ENCODE measurements at places on chromosomes 1 and 21.

GRCh38 chr1:114692947-114693346 is 2.4 kb downstream of the AMPD1 start:
- no peak for DNase-seq

GRCh38 chr1:207049974-207050391 is 1.0 kb downstream of the YOD1 start:
- peak; percentile 66 for DNase-seq

GRCh38 chr21:45259206-45259840 is 28.4 kb downstream of the POFUT2 start:
- DNase-seq = no peak

DNA sequence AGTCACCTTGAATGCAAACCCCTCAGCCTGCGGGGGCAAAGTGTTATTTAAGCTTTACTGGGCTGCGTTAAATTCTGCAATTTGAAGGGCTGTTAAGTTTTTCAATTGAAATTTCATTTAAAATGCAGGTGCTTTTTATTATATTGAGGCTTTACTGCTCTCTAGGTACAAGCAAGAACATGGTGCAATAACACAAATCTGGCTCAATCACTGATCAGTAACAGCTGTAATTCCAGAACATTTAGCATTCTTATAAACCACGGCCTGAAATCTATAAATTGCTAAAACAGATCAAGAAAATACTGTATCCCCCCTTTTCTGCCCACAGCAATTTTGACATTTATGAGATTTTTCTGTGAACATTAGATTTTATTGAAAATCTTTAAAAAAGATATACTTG is 322.8 kb downstream of the KCTD3 start:
- no peak for DNase-seq

DNA sequence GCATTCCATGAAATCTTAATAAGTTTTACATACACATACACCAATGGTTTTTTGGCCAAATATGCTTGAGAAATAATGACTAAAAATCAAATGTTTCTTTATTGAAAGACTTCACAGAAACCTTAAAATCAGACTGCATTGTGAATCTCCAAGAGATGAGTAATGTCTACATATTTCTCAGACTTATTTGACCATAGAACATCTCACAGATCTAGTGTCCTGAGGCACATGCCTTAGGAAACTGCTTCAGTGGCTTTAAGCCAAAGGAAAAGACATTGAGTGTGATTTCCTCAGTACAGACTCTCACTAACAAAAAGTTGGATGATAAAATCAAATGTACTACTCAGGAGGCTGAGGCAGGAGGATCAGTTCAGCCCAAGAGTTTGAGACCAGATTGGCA is 6.2 kb upstream of the C1orf105 start:
- DNase-seq = no peak

GRCh38 chr1:235782601-235783000 is 84.1 kb downstream of the LYST start:
- no peak for DNase-seq

- DNase-seq = no peak
Measured at GRCh38 chr1:205947024-205947423, 3.8 kb upstream of the SLC26A9 start.

GRCh38 chr1:110339407-110340206 is 430 bp downstream of the RBM15 start:
- DNase-seq = peak; percentile 67

DNA sequence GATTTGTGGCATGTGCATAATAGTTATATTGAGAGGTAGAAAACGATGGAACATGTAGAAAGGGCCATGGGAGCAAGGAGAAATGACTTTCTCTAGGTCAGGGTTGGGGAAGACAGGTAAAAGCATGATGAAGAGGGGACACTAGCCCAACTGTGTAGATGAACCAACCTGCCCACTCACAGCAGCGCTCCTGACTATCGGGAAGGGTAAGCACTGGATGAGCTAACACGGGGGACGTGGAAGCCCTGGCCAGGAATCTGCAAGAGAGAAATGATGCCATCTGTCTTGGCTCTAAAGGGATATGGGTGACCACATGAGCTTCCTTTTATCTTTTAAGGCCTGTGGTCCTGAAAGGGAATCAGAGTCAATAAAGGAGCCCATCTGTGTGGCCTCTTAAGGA is 36.2 kb upstream of the TMEM125 start:
- DNase-seq = no peak

DNA sequence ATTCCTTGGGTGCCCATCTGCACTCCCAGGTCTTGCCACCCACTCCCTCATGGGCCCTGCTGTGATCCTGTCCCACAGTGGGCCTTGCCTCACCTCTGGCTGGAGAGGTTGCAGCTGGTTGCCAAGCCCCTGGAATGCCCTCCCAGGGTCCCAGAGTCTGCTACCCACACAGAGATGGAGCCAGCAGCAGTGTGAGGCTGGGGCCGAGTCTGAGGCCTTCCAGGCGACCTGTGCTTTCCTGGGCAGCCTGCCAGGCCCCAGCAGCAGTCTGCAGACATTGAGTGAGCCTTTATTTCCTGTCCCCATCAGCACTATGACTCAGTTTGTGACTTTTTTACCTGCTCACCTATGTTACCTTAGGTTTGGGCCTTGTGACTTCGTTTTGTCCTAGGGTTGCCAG is 25.0 kb upstream of the TSPAN2 start:
- no peak for DNase-seq

Data from activated CD4-positive, alpha-beta T cell treated with anti-CD3 and anti-CD28 coated beads, Interleukin-2, amount 50 U/mL, for 16 hours (primary cell).